ENCODE measurements at places on chromosomes 5 and 9. TPM values are rescaled to one million over a fixed set of nuclear protein-coding genes. Genes with fewer than 3 reads are reported as not detected.

Gene ZNF454
- 0.18 TPM for total RNA-seq

Gene MYOZ3
- total RNA-seq, result 0.18 TPM

Gene CCDC180
- 1.1 TPM for total RNA-seq

Gene PDCD1LG2
- 0.73 TPM for total RNA-seq

Gene CCIN
- not detected for total RNA-seq

Gene FGD3
- 2.3 TPM for total RNA-seq

Gene MBLAC2
- 4.4 TPM for total RNA-seq

Gene IL7R
- total RNA-seq, result 2.4 TPM

Gene SARDH
- 208 TPM for total RNA-seq

Gene ITGA1
- 69.5 TPM for total RNA-seq

Gene CBY3
- total RNA-seq, result not detected

Gene DMXL1
- 21.5 TPM for total RNA-seq

Gene EQTN
- total RNA-seq, result not detected

Gene PRR16
- not detected for total RNA-seq

Gene LSM11
- total RNA-seq, result 0.86 TPM

Gene SPINK13
- not detected for total RNA-seq

Gene CTSL
- total RNA-seq, result 152 TPM

Gene LECT2
- 6.5 TPM for total RNA-seq

Gene C9orf50
- not detected for total RNA-seq

Gene MARCHF3
- total RNA-seq, result 0.88 TPM
